ENCODE measurements at places on chromosomes 16 and 17.

DNA sequence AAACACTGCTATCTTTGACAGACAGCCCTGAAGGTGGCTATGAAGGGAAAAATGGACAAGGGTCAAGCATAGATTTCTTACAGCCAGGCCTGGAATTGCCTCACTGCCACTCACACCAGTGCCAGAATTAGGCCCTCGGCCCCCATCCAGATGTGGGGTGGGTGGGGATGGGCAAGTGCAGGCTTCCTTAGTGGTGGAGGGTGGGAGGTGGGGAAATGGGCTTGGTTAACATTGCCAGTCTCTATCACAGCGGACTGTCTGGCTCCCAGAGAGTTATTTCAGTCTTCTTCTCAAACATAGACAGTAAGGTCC lies 24.9 kb downstream of the B9D1 start:
- no peak for DNase-seq

DNA sequence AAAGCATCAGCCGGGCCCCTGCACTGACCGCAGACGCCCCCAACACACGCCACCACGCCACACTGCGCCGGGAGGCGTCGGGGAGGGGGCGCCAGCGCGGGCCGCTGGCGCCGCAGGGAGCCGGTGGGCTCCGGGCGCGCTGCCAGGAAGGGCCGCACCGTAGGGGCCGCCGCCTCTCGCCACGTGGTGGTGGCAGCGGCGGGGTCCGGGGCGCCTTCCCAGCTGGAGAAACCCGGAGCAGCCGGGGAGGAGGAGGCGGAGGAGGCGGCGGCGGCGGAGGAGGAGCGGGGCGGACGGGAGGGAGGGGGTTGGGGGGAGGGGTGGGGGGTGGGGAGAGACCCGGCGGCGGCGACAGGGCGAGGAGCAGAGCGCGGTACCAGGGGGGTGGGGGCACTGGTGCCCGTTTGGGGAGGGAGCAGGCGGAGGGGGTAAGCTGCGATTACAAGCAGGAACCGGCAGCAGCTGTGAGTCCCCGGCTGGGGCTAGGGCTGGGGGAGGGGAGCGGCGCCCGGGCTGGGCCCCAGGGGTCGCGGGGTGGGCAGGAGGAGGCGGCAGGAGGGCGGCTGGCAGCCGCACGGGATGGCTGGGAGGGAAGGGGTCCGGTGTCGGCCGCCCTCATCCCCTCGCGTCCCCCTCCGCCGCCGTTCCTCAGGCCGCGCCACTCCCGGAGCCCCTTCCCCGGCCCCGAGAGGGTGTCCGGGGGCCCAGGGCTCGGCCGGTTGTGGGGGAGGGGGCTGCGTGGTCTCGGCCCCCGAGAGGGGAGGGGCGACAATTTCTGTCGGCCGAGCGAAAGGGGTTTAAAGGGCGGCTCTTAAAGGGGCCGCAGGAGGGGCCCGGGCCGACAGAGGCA lies at the start of gene TBKBP1:
TSS of gene TBKBP1 (plus strand) at position 431 of the 850 bp plus-strand sequence. CDS start 1,952 bp downstream, outside the sequence.
- no peak for DNase-seq

- no peak for DNase-seq
Measured at GRCh38 chr17:44436336-44436735, 46.9 kb upstream of the ITGA2B start.

DNA sequence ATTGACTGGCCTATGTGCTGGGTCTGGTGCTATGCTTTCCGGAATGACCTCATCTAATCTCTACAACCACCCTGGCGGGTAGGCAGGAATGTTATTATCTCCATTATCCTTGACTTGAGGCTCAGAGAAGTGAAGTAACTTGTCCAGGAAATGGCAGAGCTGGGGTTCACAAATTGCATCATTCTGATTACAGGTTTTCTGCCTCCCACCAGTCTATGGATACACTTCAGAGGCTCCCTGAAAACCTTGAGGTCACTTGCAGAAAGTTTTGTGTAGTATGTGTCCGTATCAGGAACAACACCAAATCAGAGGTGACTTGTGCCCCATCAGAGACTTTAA lies 19.1 kb downstream of the NOD2 start:
- DNase-seq, result no peak

- DNase-seq, result no peak
Measured at GRCh38 chr17:75024686-75025397, 12.4 kb downstream of the MRPL58 start.
